ENCODE measurements at places on chromosomes 5 and 9.

DNA sequence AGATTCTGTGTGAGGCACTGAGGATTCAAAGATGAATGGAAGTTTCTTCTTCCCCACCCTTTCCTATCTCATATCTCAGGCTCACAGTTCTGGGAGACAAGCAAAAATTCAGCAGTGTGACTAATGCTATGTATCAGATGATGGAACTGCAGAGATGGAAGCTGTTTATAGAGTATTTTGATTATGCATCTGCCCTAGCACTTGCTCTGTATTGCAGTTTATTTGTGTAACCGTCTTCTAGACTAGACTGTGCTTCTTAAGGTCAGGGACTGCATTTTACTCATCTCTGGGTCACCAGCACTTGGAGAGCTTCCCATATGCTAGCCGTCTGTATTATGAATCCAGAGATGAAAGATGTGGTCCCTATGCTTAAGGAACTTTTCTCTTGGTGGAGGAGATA is 12.6 kb downstream of the CAVIN4 start:
- no peak for DNase-seq

- DNase-seq, result no peak
Observed at GRCh38 chr5:77928776-77929300, 152.7 kb upstream of the TBCA start.

DNA sequence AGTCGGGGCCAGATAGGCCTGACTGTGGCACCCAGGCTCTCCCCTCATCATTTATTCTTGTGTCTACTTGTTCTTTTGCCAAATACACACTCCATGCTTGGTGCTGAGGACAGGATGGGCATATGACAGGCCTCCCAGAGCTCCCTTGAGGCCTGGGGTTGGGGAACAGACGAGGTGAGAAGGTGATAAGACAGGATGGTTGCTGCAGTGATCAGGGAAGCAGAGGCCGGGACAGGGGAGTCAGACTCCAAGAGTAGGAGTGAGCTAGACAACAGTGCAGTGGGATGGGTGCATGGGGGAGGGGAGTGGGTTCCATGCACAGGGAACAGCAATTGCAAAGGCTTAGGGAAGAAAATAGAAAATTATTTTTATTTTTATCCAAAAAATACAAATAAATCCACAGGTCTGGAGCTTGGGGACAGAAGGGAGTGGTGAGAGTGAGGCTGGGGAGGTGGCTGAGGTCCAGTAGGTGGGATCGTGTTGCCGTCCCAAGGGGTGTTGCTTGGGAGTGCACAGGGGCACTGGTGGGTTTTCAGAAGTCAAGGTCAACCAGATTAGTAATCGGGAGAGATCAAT is 3.4 kb upstream of the AMBP start:
- no peak for DNase-seq

DNA sequence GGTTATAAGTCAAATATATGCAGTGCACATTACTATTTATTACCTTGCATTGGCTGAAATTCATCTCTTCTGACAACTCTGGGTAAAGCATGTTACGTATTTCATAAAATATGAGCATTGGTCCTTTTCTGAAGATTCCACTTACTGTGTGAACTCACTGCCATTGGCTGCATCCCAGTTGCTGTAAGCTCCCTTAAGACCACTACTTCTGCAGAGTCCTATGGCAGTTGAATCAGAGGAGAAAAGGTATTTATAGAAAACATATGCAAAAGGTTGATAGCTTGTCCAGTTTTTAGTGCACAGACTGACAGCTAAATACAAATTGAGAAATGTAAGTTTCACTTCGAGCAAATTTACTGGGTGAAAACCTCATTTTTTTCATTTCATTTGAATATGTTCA is 394.6 kb upstream of the ARRDC3 start:
- DNase-seq, result no peak

- DNase-seq, result peak; percentile 78
Observed at GRCh38 chr9:35948901-35949318, 9.0 kb downstream of the OR2S2 start.

- no peak for DNase-seq
Observed at GRCh38 chr5:158099571-158100105, 240.7 kb upstream of the CLINT1 start.

DNA sequence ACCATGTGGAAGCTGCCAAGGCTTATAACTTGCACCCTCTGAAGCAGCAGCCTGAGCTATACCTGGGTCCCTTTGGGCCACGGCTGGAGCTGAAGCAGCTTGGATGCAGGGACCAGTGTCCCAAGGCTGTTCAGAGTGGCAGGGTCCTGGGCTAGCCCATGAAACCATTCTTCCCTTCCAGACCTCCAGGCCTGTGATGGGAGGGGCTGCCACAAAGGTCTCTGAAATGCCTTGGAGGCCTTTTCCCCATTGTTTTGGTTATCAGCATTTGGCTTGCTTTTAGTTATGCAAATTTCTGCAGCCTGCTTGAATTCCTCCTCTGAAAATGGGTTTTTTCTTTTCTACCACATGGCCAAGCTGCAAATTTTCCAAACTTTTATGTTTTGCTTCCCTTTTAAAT is 433.7 kb upstream of the ACO1 start:
- DNase-seq, result no peak

GRCh38 chr9:127546125-127546832 is 65.8 kb upstream of the STXBP1 start:
- DNase-seq, result peak; percentile 36

- DNase-seq, result peak; percentile 5
Observed at GRCh38 chr5:66174338-66174737, 30.2 kb downstream of the SREK1 start.

GRCh38 chr5:35754481-35754880 is 102.2 kb upstream of the IL7R start:
- no peak for DNase-seq

DNA sequence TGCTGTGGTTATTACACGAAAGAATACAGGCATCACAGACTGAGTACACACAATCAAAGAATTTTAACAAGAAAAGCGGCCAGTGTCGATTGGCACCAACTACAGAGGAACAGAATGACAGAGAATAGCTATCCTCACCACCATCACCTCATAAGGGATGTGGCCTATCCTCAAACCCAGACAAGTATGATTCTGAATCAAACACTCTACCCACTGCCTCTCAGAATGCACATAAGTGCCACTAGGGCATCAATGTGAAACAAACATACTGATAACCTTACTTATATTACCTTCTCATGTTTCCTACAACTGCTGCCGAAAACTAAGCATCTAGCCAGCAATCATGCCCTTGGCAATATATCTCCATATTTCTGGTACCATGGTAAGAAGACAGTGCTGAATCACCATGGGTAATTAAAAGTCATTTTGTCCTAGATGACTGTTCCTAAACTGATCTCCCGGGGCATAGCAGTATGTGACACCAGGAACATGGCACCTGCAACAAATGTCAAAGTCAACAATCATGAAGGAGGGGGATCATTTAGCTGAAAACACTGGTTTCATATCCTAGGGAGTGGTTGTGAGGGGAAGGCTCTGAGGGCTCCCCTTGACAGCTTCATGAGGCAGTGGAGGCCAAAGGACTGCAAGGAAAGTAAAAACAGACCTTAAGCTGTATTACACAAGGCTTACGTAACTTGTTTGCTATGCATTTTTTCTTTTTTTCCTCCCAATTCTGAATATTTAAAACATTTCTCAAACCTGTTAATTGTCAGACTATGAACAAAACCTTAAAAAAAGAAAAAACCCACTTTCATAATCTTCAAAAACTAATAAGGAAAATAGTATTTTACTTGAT is 88.3 kb downstream of the LHFPL2 start:
- DNase-seq, result no peak

DNA sequence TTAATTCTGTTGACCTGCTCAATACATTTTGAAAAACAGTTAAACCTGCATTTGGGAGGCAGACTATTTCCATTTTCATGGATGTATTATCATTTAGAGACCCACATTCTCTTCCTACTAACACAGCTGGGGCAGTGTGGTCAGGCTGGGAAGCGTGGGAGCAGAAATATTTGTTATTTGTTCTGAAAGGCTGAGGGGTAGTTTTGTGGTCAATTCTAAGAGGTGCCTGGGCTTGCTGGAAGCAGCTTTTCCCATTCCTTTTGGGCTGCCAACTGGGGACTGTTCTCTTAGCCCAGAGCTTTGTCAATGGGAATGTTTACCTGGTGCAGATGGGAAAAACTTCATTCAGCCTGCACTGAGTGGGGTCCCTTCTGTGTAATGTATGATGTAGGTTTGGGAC is 171.4 kb upstream of the DAP start:
- DNase-seq, result no peak

DNA sequence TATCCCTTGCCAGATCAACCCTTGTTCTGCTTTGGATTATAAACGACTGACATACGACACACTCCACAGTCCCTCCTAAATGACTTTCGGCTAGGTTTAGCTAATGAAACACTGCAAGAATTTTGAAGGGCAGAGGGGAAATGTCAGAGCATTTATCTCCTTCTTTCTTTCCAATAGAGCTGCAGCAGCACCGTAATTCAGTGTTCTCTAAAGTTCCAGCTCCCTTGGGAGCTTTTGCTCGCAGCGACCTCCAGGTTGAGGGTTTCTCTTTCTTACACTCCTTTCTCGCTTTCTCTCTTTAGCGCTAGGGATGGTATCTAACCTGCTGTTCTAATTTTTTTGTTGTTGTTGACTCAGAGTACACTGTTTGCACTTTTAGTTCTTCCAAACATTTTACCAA is 467.1 kb upstream of the ST8SIA4 start:
- DNase-seq, result no peak

- no peak for DNase-seq
Observed at GRCh38 chr5:172745838-172746237, 25.2 kb downstream of the DUSP1 start.

- DNase-seq, result no peak
Observed at GRCh38 chr9:88398016-88398415, 9.8 kb downstream of the SPIN1 start.

DNA sequence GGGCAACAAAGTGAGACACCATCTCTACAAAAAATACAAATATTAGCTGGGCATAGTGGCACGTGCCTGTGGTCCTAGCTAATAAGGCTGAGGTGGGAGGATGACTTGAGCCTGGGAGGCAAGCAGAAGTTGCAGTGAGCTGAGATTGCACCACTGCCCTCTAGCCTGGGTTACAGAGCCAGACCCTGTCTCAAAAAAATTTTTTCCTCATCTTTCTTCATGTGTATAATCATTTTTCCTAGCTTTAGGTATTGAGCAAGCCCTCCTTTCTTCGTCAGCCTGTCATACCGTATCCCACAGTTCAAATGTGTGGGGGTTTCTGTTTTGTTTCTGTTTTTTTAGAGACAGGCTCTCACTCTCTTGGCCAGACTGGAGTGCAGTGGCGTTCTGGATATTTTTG is 41.3 kb downstream of the EHMT1 start:
- no peak for DNase-seq

GRCh38 chr5:4661326-4661725 is 478.8 kb upstream of the ADAMTS16 start:
- DNase-seq, result no peak

GRCh38 chr5:135030123-135030955 is 3.7 kb downstream of the PITX1 start:
- no peak for DNase-seq

DNA sequence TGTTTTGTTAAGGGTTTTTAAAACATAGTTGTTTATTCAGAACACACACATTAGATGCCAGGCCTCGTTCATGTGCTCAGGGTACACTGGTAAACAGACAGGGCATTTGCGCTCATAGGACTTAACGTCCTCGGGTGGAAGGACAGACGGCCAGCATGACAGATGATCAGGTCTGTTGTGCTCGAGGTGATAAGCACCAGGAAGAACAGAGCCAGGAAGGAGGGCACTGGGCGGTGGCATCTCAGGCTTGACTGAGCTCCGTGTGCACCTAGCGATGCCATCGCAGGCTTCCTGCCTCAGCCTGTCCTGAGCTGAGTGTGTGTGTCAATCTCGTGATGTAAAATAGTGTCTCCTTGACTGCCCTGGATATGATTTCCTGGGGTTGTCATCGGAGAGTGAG is 96.5 kb downstream of the EHMT1 start:
- DNase-seq, result no peak

DNA sequence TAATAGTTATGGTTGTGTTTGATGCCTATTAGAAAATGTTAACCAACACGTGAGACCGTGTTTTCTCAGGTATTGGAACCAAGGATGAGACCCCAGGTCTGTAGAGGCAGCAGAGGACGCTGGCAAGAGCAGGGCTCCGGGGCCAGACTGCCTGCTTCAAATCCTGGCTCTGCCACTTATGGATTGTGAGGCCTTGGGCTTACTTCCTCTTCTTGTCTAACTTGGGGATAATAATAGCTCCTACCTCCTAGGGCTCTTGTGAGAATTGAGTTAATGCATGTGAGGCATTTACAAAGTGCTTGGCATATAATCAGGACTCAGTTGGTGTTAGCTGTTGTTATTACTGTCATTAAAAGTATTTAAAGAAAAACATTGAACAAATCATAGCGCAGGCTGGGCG is 85.5 kb upstream of the PITX1 start:
- DNase-seq, result no peak

DNA sequence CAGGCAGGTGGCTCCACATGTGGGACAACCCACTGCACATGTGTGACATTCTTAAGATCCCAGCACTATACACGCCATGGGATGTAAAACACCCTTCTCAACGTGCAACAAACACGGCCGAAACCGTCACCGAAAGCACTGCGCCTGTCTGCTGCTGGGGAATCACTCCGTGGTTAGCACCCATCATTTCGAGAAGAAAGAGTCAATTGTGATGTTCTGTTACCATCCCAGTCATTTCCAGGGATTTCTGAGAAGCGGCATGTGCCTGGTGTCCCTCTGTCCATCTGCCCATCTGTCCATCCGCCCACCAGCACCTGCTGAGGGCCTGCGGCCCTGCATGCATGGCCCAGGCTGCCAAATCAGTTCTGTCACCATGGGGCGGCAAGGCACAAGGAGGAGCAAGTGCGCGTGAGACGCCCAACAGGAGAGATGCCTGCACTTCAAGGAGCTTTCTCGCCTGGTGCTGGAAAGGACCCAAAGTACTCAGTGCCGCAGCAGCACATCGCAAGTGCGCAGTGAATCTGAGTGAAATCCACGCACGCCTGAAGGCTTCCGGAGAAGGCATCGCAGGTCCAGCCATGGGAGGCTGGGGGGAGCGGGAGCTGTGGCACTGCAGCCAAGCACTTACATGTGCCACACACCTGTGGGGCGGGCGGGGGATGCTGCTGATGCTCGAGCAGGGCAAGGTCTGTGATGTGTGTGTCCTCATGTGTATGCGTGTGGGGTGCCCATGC is 38.0 kb downstream of the VAV2 start:
- no peak for DNase-seq

DNA sequence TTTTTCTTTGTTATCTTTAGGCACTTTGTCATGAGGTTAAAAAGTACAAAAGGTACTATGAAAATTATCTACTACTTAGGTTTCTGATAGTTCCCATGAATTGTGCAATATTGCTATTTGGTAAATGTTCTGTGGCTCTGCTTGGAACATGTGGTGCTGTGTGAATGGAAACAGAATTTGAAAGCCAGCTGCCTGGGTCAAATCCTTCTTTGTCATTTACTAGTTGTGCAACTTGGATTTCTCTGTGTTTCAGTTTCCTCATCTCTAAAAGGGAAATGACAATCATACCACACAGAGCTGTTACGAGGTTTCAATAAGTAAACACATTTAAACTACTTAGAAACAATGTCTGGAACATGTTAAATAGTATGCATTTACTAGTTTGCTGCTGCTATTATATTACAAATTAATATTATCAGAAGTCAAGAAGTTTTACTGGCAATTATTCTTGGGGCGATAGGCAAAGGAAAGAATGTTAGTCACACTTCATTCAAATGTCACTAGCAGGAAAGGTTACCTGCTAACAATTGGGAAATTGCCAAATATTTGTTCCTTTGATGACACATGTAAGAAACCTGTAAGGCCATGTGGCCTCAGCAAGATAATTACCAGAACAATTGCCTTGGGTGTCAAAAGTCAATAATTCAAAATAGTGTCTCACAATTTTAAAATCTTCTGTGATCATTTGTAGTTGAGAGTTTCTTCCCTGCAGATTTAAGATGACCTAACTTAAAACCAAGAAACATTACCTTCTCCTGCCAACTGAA is 184.8 kb downstream of the KIAA0825 start:
- peak; percentile 16 for DNase-seq

All from SW480 (cell line).